ENCODE measurements at places on chromosomes 2 and 18. TPM values are rescaled to one million over a fixed set of nuclear protein-coding genes. Genes with fewer than 3 reads are reported as not detected.

The SNTG2 gene
- 0.62 TPM for total RNA-seq

DNA sequence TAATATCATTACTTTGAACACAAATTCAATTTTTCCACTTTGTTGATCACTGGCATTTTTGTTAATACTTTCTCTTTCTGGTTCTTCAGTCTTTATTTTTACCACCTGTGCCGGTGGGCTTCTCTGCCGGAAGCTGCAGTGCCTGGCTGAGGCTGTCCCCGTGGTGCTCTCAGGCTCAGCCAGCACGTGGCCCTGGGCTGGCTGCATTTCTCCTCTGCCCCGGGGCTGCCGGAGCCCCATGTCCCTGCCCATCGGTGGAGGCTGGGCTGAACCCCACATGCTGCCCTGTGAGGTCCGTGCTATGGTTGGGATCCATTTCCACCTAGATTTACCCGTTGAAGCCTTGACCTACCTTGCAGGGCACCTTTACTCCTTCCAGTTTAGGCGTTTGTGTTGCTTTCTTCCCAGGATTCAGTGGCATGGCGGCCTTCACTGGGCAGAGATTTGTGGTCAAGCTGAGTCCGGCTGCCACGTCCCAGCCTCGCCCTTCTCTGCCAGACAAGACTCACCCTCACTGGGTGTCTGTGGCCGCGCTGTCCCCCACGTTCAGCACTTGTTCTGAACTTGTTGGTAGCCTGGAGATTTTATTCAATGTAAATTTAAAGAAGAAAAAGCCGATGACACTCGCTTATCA lies 12.8 kb upstream of the TMEM18 start:
- no peak for DNase-seq

The ARHGAP15 gene
- total RNA-seq: 2.6 TPM

- DNase-seq: peak; percentile 36
These were observed 101.3 kb downstream of the LOXHD1 start for GRCh38 chr18:46555724-46556123.

GRCh38 chr18:34598120-34598635 lies 111.9 kb upstream of the DTNA start:
- DNase-seq: no peak

- no peak for DNase-seq
These were observed 62.3 kb downstream of the NCK2 start for GRCh38 chr2:105806996-105807395.

The CYP27A1 gene
- total RNA-seq: 10.4 TPM

- peak; percentile 23 for DNase-seq
These were observed 84.8 kb downstream of the VRK2 start for GRCh38 chr2:58131191-58132011.

- DNase-seq: no peak
These were observed 16.1 kb upstream of the CD207 start for GRCh38 chr2:70851704-70852103.

All from heart right ventricle (tissue), 16 donors.